Vagina (tissue), 2 donors: ENCODE measurements at places on chromosomes 12 and 14.

DNA sequence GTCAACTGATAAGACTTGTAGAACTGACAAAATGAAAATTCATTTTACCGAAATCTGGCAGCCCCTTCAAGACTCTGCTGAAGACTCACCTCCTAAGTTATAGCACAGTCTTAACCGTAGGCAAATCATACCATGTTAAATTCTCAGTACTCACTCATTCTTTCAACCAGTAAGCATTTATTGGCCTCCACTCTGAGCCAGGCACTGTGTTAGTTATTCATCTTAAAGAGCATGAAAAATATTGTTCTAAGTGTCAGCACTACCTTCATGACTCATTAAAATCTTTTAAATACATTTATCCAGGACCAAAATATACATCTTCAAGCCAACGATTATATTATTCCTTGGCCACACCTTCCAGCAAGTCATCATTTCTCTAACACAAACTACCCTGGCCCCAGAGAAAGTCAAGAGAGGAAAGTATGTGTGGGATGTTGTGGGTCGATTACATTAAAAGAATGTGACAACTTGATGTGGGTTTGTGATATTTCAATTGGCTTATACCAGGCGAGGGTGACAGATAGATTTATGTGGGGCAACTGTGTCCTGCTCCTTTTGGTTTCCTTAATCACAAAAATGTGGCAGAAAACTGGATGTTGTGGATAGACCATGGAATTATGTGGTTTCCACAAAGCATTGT lies 55.0 kb downstream of the TMEM30B start:
- DNase-seq = no peak

GRCh38 chr12:12722435-12723148 lies 5.4 kb downstream of the CDKN1B start:
- DNase-seq = no peak

DNA sequence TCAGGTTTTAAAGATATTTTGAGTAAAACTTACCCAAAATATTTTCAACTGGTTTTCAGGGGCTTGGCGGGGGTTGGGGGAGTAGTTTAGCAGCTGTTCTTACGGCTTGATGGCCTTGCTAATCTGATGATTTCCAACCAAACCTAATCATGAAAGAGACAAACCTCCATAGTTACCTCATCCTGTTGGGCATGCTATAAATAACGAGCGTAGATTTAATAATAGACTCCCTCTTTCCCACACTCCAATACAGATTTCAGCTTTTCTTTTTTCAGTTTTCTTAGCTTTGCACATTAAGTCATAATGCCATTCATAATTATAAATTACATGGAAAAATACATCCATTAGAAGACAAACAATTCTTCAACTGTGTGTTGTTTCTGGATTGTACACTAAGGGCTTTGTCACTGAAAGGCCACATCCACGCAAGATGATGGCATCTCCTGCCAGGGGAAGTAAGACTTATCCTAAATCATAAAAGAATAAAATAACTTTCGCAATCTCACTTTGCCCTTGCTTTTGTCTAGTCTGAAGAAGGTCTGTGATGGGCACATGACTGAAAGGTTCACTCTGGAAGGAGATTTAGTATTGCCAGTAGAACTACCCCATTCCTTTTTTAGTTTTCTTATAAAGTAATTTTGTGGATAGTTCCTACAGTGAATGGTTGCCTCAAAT lies 23.2 kb downstream of the ITPR2 start:
- DNase-seq = no peak

DNA sequence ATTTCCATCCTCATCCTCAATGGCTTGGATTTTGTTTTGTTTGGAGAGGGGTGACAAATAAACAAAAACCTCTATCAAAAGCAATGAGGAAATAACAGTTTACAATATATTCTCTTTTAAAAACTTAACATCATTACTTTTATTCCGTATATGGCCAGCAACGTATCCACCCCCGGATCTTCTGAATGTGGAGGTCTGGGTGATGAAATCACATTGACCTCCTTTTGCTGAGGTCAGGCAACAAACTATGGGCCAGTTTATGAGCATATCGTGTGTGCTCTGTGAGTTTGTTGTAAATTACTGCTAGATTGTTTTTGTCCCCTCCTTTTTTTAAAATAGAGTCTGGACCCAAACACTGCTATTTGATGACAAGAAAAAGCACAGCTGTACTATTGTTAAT lies 178.1 kb downstream of the BCAT1 start:
- no peak for DNase-seq

- DNase-seq = no peak
Observed at GRCh38 chr12:51661836-51662235, 70.8 kb downstream of the SCN8A start.

DNA sequence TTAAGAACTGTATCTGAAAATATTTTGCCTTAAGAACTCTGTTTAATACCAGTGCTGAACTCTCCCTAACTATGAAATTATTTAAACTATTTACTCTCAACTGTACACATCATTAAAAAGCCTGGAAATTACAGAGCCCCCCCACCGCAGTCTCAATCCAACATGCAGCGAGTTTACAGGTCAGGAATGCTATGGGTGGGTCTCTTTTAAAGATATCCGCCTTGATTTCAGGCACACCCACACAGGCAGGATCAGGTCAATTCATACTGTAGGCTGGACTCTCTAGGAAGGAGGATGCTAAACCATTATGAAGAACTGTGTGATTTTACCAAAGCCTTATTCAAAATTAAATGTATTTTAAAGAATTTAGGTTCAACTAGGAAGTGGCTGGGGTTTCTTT lies 16.5 kb downstream of the SPTLC2 start:
- DNase-seq = no peak

- no peak for DNase-seq
Observed at GRCh38 chr12:98022961-98023360, 492.4 kb upstream of the TMPO start.

DNA sequence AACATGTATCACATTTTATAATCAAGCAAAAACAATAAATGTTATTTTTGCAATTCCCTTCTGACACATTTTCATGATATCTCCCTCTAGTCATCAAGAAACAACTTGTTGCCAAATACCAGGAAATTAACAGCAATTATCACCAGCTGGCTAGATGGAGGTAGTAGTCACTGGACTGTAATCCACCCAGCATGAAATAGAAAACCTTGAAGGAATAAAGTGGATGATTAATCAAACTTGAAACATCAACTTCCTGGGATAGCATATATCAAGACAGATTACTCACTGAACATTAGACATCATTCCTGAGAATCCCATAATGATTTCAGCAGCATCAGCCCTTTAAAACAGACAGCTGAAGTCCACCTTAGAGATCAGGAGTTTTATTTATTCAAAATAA lies 259.0 kb downstream of the CCDC59 start:
- no peak for DNase-seq

GRCh38 chr12:583251-583869 lies 79.9 kb downstream of the NINJ2 start:
- DNase-seq = no peak

DNA sequence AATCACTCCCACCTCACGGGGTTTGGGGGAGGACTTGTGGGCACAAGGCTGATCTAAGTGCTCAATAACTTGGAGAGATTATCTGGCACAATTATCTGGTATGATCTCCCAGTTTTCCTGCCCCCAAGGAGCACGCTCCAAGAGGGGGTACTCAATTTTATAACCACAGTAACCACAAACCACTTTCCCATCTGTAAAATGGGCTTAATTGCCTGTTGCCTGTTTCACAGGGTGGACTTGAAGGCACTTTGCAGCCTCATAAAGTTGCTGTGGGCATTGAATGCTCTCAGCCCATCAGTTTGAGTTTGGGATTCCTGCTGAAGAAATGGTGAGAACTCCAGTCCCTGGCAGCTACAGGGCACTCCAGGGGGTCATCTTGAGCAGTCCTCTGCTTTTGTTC lies 4.4 kb downstream of the SLC8B1 start:
- no peak for DNase-seq

DNA sequence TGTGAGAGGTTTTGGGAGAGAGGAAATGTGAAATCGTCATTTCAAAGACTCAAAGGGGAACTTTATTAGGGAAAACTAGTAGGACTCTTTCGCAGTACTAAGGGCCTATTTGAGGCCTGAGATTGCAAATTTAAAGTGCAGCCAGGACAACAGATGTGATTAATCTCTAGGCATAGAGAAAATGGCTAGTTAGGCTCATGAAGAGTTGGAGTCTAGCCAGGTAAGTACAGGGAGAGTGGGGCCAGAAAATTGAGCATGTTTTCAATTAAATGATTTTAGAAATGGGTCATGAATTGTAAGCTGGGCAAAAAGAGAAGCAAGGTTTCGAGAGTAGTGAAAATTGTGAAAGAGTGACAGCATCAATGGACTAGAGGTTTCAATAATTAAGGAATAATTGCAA lies 91.9 kb upstream of the LMNTD1 start:
- no peak for DNase-seq

GRCh38 chr14:67526676-67527459 lies 6.2 kb upstream of the PLEKHH1 start:
- no peak for DNase-seq

- DNase-seq = no peak
Observed at GRCh38 chr12:56840922-56841321, 77.8 kb downstream of the HSD17B6 start.

- DNase-seq = no peak
Observed at GRCh38 chr14:21063479-21063878, 5.9 kb downstream of the RNASE8 start.

GRCh38 chr12:100574187-100575074 lies 947 bp downstream of the GAS2L3 start:
- DNase-seq = no peak

- DNase-seq = no peak
Observed at GRCh38 chr14:64515053-64515452, 10.5 kb downstream of the ZBTB1 start.

DNA sequence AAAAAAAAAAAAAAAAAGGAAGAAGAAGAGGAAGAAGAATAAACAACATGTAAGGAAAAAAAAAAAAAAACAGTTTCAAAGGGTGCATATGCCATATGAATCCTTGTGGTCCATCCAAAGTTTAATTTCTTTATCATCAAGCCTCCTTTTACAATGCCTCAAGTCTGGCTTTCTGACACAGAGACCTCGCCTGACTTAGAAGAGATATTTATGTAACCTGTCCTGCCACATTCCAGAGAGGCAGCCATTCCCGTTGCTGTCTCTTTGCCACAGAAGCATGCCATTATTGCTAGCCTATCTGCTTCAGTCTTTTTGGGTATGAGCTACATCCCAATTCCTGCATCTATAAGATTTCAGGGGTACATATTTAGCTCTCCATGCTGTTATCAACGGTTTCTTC lies 596.7 kb upstream of the ATP2B1 start:
- no peak for DNase-seq

DNA sequence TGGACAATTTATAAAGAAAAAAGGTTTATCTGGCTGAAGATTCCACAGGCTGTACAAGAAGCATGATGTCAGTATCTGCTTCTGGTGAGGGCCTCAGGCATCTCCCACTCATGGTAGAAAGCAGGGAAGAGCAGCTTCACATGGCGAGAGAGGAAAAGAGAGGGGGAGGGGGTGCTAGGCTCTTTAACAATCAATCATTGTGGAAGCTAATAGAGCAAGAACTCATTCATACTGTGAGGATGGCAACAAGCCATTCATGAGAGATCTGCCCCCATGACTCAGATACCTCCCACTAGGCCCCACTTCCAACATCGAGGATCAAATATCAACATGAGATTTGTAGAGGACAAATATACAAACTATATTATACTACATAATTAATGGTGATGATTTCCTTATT lies 361.9 kb upstream of the FAR2 start:
- no peak for DNase-seq

GRCh38 chr12:51009056-51009440 lies 17.1 kb downstream of the SLC11A2 start:
- DNase-seq = no peak

DNA sequence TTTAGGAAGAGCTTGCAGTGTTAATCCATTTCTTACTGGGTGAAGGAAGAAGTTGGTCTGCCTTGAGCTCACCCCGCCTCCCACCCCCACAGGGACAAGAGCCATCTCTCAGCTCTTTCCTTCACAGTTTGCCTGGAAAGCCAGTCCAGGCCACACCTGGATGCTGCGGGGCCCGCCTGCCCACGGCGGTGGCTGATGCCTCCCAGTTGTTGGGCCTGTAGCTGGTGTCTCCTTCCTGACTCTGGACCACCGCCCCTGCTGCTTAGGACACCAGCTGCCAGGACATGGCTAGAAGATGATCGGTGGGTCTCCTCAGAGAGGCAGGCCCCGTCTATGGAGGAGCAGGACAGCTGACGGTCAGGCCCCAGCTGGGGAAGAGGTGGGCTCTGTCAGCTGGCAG lies 92.9 kb downstream of the TESC start:
- DNase-seq = no peak

DNA sequence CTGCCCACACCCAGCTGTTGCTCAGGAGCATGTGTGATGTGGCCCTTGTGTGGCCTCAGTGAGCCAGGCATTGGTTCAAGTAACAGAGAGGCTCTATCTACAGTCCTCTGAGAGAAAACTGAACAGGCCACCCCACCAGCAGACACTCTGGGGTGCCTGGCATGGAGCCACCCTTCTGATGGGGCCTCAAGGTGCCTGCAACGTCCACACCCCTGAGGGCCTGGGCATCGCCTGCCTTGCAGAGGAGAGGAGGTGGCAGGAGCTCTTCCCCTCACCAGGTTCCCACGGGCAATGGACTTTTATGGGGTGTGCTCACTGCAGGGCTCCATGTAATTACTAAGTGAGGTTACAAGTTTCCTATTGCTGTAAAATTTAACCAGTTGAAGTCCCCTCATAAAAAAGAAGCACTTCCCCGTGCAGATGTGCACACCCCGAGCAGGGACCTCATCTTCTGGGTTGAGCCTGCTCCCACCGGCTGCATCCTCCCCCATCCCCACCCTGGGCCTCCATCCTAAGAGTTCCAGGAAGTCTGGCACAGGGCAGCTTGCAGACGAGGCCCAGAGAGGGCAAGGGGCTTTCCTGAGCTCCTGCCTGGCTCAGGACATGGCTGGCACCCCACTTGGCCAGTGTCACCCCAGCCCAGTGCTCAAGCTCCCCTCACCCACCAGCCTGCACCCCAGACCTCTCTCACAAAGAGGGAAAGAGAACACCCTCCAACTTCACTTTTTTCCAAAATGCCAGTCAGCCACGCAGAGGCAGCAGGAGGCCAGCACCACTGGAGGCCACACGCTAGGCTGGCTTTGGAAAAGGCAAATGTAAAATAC lies 270.4 kb upstream of the RTL1 start:
- DNase-seq = peak; percentile 69

DNA sequence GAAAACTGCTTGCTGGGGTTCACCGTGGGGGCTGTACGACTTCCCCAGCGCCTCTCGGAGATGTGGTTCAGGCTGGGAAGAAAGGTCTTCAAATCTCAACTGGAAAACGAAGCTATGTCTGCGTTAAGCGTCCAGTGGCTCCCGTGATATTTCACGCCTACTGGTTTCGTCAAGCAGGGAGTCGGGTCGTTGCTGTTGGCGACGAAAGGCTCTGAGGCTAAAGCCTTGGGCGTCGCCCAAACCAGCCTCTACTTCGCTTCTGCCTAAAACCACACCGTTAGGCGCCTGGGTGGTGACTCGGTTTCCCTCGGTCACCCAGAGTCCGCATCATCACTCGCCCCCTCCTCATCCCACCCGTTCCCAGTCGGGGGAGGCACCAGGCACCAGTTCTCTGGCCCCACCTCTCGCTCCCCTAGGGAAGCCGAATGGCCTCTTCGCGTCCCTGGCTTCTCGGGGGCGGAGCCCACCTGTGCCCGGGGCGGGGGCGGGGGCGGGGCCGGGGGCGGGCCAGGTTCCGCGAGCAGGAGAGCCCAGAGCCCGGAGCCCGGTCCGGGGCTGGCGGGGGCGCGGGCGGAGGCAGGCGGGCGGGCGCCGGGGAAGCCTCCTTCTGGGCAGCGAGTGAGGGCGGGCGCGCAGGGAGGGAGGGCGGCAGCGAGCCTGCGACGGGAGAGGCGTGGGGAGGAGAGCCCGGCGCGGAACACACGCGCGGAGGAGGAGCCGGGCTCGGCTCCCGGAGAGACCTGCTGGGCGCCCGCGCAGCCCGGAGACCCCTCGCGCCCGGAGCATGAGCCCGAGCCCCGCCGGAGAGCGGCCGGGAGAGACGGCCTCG lies at the start of gene B4GALNT3:
Gene B4GALNT3, plus strand, starts transcription at position 510 of the 829 bp plus-strand sequence. CDS start 438 bp downstream, outside the sequence.
- DNase-seq = no peak
